ENCODE measurements at places on chromosomes 6 and 20.

DNA sequence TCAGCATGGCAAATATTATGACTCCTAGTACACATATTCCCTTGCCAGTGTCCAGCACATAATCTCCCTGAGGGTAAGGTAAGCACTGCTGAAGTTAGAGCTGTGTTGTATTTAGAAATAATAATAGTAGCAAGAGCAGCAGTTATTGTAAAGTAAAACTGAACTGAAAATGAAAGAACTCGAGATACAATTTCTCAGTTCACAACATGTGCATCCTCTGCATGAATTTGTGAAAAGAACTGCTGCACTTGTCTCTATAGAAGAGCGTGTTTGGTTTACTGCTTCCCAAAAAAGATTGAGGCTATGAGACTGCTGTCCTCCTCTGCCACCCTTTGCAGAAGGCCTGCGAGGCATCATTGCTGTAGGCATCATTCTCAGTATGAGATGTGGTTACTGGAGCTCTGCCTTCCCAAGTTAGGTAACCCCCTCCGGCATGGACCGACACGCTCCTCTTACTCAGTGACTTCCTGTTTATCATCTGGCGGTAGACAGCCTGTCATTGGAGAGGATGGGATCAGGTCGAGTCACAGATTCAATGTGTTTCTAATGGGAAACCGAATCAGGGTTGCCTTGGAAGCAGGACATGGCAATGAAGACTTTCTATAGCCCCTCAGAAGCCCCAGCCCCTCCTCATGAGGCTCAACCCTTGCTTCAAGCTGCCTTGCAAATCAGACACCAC is 48.1 kb downstream of the SLC24A3 start:
- no peak for DNase-seq

- DNase-seq, result no peak
These were observed 181.9 kb downstream of the GMPR start for GRCh38 chr6:16420337-16420714.

GRCh38 chr6:34900321-34901031 is 11.4 kb downstream of the ANKS1A start:
- DNase-seq, result no peak

- no peak for DNase-seq
These were observed 14.9 kb downstream of the TMEM170B start for GRCh38 chr6:11552442-11552841.

DNA sequence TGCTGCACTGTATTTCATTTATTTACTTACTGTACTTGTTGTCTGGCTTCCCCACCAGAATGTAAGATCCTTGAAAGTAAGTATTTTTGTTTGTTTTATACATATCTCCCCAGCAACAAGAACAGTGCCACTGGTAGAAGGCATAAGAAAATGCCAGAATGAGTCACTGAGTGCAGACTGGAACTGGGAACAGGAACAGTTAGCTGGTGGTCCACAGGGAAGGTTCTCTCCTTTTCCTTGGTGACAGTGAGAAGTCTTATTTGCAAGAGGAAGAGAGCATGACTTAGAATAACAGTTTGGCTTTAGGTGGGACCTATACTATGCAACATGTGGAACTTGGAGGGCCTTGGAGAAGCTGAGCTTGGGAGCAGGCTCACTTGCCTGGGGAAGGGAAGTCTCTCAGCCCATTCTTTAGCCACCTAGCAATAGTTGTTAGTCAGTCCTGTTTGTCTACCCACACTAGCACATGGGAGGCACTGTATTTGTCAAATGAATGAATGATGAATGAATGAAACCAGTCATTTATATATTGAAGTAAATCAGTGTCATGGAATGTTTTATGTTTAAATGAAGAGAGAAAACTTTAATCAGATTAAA is 203.5 kb downstream of the KCNQ5 start:
- DNase-seq, result no peak

DNA sequence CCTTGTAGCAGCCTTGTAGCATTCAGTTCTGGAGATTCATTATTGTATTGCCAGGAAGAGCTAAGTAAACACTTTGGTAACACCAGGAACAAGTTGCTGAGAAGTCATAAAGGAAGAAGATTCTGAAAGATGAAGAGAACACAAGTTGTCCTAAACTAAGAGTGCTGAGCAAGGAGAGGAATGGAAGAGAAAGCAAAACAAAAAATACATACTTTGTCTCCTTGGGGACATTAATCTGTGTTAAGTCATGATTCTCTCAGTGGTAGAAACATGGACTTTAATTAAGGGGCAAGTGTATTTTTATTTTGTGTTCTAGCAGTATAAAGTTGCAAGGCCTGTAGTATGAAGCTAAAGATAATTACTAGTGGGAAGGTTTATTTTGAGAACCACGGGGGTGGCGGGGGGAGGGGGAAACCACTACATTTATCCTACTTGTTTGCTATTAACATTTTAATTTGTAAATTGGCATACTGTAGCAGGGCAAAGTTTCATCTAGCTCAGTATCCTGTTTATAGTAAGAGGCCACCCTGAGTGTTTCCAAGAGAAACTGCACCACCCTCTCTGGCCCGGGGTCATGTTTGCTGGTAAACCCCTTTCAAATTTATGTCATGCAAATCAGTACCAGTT is 463.0 kb downstream of the CDKAL1 start:
- no peak for DNase-seq

GRCh38 chr6:166301611-166302529 is 6.3 kb downstream of the PRR18 start:
- no peak for DNase-seq

DNA sequence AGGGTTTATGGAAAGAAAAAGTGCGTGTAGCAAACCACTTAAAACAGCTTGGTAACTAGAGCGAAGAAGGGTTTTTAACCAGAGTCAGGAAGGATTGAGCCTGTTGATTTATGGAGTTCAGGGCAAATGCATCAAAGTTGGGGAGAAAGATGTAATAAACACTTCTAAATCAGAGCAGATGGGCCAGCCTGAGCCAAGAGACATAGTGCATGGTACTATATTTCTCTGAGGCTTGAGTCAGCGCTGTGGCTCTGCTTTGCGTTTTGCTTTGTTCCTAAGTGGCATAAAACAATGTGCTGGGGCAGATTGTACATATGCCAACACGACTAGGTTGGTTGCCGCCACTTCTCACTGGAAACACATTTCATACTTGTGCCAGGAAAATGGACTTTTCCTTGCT is 111.3 kb downstream of the BCKDHB start:
- DNase-seq, result no peak

DNA sequence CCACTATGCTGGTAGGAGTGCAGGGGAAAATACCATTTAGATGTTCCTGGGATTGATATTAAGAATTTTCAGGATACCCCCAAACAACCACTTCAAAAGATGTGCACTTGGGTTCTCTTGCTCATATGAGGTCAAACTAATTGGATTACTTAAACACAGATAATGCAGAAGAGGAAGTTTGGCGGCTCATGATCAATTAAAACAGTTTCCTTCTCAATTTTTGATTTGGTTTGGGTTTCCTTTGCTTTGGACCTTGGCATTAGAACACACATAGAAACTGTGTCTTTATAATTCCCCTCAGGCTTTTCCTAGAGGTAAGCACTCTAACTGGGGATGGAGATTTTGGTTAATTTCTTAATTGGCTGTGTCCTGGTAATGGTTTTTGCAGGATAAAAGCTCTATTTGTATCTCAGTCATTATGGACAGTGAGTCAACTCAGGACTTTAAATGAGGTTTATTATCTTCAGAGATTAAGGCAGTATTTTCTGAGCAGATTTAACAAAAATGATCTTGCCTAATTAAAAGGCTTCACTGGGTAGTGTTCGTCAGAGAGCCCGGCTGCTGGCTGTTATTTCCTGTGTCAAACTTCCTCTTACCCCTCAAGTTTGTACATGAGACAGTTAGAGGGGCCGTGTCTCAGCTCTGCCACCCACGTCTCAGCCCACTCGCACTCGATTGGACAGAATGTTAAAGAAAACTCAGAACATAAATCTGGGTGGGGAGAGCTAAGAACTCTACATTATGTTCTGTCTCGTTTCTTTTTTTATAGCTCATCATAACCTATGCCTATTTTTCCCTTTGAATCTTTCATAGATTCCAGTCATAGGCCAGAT is 50.3 kb upstream of the PREP start:
- DNase-seq, result no peak

DNA sequence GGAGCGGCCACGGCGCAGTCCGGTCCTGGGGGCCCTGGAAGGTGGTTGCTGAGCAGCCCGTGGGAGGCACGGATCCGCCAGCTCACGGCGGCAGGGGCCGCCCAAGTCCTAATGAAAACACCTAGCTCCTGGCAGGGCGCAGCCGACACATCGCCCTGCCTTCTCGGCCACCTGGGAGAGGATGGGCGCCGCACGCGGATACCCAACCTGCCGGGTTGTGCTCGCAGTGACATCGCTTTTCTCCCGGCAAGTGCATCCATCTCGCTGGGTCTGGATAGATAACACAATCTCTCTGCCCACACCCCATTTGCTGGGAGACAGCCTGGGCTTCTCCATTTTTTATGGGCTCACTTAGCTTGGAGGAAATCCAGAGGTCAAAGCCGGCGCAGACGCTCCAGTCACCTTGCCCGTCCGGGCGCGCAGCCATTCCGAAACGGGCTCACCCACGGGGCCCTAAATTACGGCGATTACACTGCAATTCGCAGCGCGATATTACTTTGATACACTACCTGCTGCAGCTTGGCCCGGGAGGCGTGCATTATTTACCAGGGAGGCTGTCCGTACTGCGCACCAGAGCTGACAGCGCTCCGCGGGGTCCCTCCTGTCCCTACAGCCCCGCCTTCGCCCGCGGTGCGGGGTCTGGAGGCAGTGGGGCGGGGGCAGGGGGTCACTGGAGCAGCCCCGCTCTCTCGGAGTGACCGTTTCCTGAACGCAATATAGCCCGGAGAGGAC is 36.2 kb upstream of the CCDC167 start:
- no peak for DNase-seq

DNA sequence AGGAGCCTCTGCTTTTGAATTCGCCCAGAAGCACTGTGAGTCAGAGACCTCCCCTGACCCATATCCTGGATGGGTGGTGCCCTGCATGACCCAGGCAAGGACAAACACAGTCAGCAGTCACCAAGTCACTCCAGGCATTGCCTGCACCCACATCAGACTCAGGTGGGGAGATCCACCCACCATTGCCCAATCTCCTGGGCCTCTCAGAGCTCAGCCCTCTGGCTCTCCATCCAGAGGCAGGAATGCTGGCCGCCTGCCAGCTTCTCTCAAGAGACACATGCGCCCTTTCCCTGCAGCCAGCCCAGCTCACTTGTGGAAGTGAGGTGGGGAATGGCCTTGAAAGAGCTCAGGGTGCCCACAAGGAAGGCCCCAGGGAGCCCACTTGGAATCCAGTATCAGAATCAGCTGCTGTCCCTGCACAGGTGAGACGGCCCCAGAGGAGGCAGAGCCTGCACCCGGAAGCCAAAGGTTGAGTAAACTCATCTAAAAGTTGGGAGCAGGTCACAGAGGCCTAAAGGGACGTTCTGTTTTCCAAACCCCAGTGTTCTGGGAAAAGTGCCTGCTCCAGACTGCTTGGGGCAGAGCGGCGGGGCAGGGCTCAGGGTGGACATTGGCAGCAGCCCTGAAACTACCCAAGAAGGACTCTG is 129.8 kb downstream of the PREX1 start:
- no peak for DNase-seq

- no peak for DNase-seq
These were observed 713 bp downstream of the WFDC9 start for GRCh38 chr20:45630371-45630770.

DNA sequence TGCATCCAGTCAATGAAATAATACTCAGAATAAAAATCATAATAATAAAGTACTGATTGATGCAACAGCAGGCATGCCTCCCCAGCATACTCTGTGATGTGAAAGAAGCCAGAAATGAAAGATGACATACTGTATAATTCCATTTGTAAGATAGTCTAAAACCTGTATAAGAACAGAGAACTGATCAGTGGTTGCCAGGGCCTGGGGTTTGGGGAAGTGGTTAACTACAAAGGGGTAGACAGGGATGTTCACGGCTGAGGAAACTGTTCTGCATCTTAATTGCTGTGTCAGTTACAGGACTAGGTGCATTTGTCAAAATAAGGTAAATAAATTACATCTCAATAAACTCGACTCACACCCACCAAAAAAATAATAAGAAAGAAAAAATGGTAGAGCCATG is 81.3 kb upstream of the BMP2 start:
- DNase-seq, result no peak

GRCh38 chr6:41547799-41548097 is 1.6 kb downstream of the FOXP4 start:
- no peak for DNase-seq

- no peak for DNase-seq
These were observed 1.4 kb upstream of the STX11 start for GRCh38 chr6:144148886-144149285.

DNA sequence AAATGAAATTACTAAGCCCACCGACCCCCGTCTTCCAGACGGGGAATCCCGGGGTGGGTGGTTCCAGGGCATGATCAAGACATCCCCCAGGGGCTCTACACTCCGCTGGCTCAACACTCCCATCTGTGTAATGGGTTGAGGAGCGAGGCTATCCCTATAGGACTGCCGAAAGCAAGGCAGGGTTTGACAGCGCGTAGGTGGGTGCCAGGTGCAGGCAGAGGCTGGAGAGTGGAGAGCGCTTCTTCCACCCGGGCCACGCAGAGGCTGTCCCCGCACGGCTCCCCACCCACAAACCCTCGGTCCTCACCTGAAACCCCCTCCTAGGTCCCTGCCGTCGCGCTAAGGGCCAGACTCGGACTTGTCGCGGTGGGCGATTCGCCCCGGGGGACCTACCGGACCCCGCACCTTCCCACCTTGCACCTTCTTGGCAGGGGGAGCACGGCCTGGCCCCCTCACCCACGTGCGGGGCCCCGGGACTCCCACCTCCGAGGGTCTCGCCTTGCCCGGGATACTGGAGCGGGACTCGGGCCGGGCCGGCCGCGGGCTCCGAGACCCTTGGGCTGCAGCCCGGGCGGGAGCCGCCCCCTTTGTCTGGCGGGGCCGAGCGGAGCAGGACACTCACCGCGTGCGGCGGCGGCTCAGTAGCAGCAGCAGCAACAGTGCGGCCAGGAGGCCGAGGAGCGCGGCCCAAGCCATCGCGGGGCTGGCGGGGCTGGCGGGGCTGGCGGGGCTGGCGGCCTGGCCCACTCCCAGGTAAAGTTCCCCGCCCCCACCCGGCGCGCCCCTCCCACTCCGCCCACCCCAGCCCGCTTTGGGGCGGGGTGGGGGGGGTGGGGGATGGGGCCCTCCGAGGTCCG is at the start of gene PTGIS:
PTGIS (minus strand) TSS at position 717 of the 857 bp plus-strand sequence; CDS start at position 696, 21 bp downstream.
- no peak for DNase-seq

DNA sequence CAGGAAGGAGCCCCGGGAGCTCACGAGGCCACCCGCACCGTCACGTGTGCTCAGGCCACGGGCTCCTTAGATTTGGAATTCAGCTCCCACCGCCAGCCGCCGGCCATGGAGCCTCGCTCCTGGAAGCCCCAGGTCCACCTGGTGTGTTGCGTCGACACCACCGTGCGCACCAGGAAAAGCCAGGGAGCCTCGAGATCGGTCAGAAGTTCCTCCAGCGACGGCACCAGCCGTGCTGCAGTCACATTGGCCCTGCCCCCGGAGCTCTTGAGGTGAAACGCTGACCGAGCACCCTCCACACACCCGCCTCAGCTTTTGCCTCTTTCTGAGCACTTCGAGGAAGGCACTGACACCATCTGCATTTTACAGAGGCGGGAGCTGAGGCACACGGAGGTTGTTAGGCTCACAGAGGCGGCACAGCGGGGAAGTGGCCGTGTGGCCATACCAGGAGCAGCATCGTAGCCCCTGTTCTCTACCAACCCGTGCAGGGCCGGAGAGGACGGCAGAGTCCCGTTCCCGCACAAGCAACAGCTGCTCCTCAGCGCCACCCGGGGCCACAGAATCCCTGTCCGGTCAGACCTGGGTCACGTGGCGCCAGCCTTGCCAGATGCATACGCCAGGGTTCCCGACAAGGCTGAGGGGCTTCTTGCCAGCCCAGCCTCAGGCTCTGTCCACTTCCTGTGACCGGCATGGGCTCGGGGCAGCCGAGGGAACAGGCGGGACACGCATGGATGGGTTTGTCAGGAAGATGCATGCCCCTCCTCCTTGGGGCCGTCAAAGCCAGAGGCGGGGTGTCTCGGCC is 7.6 kb downstream of the NKAIN4 start:
- DNase-seq, result no peak
